ENCODE measurements at places on chromosomes 11 and 22.

DNA sequence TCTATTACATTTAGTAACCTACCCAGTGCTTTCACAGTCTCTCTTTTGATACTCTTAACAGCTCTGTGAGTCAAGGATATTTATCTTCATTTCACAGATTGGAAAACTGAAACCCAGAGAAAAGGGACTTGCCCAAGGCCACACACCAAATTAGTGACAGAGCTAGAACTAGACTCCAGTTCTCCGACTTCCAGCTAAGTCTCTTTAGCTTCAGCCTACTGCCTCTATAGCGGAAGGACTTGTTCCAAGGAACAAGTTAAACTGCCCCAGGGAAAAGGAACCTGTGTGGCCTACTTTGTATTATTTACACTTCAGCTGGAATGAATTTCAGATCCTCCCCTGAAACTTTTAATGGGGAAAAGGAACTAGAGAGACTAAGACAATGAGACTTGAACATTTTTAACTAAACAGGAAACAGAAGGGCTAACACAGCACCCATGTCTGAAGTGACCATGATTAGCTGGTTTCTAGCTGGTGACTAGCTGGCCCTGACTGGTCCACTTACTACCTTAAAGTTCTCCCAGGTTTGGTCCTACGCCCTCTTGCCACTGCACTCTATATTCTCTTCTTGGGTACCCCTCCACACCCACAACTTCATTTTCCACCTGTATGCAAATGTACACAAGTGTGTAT is 1.3 kb downstream of the LRRC51 start:
- no peak for DNase-seq

GRCh38 chr11:128472128-128473089 is 114.9 kb downstream of the ETS1 start:
- DNase-seq: no peak

GRCh38 chr11:121544956-121545355 is 92.2 kb upstream of the SORL1-AS1 start:
- no peak for DNase-seq

DNA sequence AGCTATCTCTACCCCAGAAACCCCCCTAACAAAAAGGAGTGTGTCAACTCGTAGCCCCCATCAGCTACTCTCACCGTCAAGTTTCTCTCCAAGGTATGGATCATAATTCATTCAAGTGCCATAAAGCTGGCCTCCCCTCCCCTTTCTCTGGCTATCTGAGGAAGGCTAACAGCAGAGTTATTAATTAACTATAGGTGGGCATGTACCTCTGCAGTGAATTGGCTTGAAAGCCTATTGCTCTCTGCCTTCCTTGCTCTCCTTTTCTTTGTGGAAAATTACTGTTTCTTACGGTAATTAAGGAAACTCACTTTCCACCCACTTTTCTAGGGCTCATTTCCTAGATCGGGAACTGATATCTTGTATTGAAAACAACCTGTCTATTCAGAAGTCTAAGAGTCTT is 14.1 kb downstream of the POLA2 start:
- DNase-seq: no peak

DNA sequence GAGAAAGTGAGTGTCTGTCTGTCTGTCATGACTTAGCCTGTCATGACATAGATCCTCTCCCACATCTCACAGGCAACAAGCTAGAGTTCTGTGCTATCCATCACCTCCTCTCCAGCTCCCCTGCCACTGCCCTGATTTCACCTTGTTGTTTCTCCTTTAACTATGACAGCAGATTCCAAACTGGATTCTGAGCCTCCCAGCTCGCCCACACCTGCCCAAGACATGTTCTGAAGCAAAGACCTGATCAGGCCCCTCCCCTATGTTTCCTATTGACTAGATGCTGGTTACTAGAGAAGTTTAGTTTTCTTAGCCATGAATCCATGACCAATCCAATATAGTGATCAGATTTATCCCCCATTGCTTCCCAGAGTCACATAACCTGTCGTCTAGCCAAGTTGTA is 15.4 kb downstream of the PRSS23 start:
- DNase-seq: no peak

DNA sequence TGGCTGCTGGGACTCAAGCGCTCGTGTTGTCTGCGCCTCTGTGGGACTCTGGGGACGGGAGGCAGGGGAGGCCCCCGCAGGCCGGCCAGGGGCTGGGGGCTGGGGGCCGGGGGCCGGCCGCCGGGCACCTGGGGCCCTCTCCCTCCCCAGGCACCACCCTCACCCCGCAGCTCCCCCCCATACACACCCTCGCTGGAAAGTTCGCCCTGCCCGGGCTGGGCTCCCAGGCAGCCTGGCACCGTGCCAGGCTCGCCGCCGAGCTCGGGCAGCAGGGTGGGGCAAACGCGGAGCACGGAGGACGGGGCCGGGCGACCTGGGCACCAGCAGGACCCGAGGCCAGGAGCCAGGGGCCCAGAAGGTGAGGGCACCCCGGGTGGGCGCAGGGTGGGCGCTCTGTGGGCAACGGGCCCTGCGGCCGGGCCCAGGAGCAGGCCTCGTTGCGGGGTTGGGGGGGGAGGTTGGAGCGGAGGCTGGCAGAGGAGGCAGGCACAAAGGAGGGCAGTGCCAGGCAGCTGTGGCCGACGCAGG is 76.7 kb upstream of the WNT7B start:
- DNase-seq: no peak

GRCh38 chr11:70063555-70063954 is 14.6 kb upstream of the ANO1 start:
- DNase-seq: no peak

DNA sequence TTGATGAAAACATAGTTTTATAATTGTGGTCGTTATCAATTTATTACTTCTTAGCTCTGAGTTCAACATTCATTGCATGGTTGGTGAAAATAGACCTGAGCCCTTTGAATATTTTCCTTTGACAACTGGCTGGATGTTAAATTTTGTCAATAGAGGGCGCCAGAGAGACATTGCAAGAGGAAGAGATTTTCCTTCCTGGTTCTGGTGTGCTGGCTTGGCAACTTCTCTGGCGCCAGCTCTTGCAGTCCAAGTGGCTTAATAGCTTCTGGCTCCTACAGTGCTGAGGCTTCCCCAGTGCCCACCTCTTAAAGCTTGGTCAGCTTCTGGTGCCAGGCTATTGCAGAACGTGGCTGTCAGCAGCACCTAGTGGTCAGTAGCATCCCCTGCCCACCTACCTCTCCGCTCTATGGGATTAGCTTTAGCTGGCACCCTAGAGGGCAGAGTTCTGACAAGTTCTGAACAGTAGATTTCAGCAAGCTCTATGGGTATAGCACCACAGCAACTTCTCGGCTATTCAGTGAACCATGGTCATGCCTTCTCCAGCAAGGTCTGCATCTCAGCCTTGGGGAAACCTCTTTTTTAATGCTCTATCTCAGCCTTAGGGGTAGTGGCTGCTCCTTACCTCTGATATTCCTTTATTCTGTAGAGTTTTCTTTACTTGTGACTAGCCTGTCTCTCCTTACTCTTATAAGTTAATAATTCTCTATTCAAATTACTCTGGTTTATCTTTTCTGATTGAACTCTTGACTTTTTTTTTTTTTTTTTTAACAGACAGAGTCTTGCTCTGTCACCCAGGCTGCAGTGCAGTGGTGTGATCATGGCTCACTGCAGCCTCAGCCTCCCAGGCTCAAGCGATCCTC is 59.4 kb downstream of the ACER3 start:
- DNase-seq: peak; percentile 60

- DNase-seq: no peak
These were observed 116.8 kb downstream of the ZBTB16 start for GRCh38 chr11:114176321-114176720.

DNA sequence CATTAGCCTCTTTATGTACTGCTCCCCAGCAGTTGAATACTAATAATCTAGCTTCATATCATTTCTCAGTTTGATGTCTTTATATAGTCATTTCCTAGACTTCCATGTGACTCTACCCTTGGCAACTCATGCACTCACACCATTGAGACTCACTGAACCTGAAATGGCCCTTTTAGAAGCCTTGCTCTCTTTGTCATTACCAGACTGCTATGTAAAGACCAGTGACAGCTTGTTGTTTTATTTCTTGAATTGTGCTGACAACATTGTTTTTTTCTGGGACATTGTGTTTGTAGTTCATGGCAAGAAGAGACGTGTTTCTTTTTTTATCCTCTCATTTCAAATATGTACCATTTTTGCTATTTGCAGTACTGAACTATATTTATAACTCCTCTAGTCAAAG is 256.5 kb downstream of the CNTN5 start:
- no peak for DNase-seq

GRCh38 chr11:71463331-71464211 is 10.6 kb downstream of the NADSYN1 start:
- no peak for DNase-seq

- DNase-seq: no peak
These were observed 209.5 kb downstream of the CASP12 start for GRCh38 chr11:104688731-104689130.
